ENCODE measurements at places on chromosomes 1 and 21.

GRCh38 chr1:183674886-183675285 lies 21.8 kb upstream of the APOBEC4 start:
- DNase-seq = no peak

DNA sequence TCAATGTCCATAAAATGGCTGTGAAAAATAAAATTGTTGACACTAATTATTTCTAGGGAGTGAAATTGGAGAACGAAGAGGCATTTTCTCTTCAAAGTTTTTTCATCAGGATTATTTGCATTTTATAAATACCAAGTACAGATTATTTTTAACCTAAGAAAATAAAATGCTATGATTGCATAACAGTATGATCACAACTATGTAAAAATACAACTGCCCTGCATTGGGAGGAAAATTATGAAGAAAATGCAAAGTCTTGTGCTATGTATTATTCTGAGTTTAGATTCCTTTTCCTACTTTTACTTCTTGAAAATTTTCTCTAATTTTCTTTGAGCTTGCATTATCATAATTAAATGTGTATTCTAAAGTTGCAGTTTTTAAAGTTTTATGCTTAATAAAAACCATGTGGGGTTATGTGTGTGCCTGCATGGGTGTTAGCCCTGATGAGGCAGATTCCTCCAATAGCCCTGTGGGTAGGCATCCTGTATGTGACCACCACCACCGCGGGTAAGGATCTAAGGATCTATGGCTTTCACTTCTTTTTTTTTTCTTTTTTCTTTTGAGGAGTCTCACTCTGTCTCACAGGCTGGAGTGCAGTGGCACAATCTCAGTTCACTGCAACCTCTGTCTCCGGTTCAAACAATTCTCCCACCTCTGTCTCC lies 24.7 kb downstream of the STX6 start:
- no peak for DNase-seq

- no peak for DNase-seq
Measured at GRCh38 chr1:41296506-41296905, 54.4 kb upstream of the SCMH1 start.

- no peak for DNase-seq
Measured at GRCh38 chr1:80640978-80641377, 1159.8 kb upstream of the ADGRL2 start.

DNA sequence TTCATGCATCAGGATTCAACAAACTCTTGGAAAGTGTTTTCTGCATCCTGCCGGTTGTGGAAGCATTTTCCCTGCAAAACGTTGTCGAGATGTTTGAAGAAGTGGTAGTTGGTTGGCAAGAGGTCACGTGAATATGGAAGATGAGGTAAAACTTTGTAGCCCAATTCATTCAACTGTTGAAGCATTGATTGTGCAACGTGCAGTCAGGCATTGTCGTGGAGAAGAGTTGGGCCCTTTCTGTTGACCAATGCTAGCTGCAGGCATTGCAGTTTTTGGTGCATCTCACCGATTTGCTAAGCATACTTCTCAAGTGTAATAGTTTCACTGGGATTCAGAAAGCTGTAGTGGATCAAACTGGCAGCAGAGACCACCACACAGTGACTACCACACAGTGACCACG lies 57.0 kb upstream of the PRDM2 start:
- DNase-seq = no peak

GRCh38 chr1:8516278-8516777 lies 198.4 kb downstream of the SLC45A1 start:
- no peak for DNase-seq

DNA sequence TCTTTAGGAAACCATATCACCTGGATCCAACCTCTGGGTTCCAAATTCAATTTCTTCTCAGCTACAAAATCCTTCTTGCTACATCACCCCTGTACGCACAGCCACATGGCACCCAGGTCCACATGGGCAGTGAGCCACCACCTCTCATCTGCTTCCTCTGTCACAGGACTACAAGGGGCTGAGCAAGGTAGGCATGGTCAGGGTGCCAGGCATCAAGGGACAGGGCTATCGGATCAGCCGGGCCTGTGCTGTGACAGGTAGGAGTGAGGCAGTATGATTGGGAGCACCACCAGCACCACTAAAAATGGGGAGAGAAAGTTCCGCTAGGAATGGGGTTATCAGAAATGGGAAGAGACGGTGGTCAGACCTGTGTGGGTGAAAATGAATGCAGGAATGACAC lies 29.4 kb downstream of the S100A6 start:
- no peak for DNase-seq

- DNase-seq = no peak
Measured at GRCh38 chr1:228009828-228010775, 3.3 kb downstream of the WNT3A start.

DNA sequence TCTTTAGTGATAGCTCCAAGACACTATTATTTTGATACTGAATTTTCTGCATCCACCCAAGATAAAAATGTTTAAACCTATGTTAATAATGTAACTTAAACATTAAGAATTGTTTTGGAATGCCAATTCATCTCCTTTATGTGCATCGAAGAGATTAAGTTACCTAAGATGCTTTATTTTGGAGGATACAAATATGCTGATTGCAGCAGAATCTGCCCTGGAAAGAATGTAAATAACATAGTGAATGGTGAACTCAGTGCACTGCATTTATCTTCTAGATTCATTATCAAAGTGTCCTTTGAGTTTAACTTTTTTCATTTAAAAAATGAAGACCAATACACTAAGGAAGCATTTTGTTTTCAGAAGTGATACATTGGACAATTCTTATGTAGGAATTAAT lies 757.2 kb downstream of the MRPL39 start:
- no peak for DNase-seq

DNA sequence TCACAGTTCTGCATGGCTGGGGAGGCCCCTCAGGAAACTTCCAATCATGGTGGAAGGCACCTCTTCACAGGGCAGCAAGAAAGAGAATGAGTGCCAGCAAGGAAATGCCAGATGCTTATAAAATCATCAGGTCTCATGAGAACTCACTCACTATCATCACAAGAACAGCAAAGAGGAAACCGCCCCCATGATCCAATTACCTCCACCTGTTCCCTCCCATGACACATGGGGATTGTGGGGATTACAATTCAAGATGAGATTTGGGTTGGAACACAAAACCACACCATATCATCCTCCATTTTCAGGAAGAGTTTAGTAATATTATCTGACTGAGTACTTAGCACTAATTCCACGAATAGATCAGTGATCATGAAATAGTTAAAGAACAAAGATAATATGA lies 244.2 kb downstream of the LMO4 start:
- no peak for DNase-seq

GRCh38 chr1:197224160-197224559 lies 43.9 kb upstream of the CRB1 start:
- no peak for DNase-seq

DNA sequence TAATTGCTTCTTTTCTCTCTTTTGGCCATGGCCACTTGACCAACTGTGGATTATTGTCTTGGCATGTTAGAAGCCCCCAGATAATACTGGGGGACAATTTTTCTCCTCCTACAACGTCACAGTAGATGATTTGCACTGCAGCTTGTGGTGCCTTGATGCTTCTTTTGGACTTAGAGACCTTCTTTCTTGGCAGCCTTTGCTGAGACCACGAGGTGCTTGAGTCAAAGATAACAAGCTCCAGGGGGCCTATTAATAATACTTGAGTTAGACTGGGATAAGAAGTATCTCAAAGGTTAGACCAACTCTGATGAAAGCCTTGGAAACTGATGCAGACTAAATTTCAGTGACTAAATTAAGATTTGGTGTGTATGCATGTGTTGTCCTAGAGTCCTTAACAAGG lies 3.2 kb downstream of the PPP1R12B start:
- no peak for DNase-seq

GRCh38 chr21:46139686-46140085 lies 15.7 kb downstream of the FTCD start:
- no peak for DNase-seq

DNA sequence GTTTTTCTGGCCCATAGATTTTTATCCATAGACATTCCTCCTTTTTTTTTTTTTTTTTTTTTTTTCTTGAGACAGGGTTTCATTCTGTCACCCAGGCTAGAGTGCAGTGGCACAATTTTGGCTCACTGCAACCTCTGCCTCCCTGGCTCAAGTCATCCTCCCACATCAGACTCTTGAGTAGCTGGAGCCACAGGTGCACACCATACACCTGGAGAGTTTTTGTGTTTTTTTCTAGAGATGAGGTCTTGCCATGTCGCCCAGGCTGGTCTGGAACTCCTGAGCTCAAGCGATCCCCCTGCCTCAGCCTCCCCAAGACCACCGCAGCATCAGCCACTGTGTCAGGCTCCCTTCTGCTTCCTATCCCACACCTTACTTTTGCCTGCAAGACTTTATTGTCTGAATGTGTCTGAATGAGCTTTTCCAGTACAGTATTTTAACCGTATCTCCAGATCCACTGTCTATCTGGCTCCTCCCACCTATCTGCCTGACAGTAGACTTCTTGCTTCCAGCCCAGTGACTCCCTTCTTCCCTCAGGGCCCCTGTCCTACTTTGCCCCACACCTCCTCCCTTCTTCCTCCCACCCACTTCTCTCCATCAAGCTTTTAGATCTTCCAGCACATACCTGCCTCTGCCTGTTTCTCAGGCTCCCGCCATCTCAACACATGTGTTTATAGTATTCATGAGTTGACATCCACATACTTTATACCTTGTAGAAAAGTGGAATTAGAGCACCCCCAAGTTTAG lies 6.1 kb downstream of the C1orf21 start:
- no peak for DNase-seq

- DNase-seq = peak; percentile 38
Measured at GRCh38 chr1:206608108-206608698, 4.1 kb downstream of the EIF2D start.

GRCh38 chr1:178055093-178055492 lies 38.8 kb upstream of the RASAL2 start:
- DNase-seq = no peak

GRCh38 chr1:7489586-7489985 lies 281.5 kb upstream of the VAMP3 start:
- no peak for DNase-seq

DNA sequence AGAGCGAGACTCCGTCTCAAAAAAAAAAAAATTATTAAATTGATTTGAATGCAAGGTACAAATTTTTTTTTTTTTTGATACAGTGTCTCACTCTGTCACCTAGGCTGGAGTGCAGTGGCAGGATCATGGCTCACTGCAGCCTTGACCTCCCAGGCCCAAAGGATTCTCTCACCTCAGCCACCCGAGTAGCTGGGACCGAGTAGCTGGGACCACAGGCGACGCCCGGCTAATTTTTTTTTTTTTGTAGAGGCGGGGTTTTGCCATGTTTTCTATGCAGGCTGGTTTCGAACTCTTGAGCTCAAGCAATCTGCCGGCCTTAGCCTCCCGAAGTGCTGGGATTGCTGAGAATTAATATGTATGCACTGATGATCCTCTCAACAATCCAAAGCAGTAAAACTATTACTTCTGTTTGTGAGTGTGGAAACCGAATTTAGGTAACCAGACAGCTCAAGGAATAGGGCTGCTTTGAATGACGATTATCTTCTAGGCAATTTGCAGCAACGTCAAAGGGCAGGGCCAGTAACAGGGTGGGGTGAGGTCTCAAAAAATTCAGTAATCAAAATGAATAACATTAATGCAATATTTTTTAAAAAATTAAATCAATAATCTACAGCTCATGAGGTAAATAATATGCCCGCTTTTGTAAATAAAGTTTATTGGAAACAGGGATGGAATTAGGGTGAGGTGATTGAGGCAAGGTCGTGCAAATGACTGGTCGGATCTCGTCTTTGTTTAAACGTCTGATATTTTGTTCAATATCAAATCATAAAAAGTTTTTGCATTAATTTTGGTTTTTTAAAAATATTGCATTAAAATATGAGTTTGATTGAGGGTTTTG lies 1.2 kb downstream of the CLSPN start:
- no peak for DNase-seq

DNA sequence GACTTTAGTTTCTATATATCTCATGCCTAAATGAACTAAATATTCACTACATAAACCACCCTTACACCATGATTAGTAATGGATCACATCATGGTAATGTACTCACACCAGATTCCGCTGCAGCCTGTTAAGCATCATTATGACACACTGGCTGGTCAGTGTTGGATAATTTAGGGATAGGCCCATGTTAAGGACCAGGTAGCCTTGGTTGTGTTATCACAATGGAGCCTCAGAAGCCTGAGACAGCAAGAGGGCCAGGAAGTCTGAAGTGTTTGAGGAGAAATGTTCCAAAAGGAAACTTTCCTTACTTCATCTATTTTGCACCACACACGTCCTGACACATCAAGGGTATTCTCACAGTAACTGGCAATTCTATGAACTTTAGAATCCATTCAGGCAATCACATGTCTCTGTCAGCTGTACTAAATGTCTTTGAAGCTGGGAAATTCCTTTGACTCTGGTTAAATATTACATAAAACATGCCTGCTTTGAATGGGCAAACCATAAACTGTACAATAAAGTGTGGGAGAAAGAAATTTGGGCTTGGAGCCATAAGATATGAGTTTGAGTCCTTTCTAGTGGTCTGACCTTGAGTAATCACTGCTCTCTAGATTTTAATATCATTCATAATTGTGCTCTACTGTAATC lies 105.3 kb upstream of the DPT start:
- no peak for DNase-seq

DNA sequence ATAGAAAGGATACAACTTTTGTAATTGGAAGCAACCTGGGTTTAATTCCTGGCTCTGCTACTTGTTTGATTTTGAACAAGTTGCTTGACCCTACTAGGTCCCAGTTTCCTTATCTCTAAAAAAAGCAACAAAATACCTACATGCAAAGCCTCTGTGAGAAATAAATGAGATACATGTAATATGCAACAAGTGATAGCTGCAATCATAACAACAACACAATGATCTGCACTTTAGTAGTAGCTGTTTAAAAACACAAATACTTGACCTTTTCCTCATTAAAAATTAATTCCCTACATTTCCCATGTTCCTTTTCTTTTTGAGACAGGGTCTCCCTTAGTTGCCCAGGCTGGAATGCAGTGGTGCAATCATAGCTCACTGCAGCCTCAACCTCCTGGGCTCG lies 40.0 kb downstream of the FRRS1 start:
- no peak for DNase-seq

GRCh38 chr1:201955009-201955728 lies at the start of gene TIMM17A:
TSS of gene TIMM17A (plus strand) at chr1:201955503. CDS start at chr1:201955527, 24 bp downstream.
- DNase-seq = peak; percentile 93

DNA sequence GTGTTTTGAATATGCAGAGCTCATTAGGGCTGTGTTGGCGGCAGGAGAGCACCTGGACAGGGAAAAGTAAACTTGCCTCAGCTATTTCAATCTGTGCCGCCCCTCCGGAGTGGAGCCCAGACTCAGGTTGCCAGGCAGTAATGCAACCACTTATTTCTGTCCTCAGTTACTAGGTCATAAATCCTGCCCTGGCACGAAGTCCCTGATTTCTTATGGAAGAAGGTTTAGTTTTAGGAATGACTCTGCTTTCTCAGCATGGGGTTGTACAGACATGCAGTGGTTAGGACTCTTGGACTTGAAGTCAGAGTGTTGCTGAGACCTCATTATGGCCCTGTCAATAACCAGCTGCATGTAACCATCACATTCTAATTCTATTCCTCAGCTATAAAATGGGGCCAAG lies 98.3 kb upstream of the FGGY start:
- DNase-seq = no peak

Measured in activated T-cell treated with anti-CD3 and anti-CD28 coated beads for 24 hours (primary cell).